ENCODE measurements at places on chromosomes 1 and 21. TPM values are rescaled to one million over a fixed set of nuclear protein-coding genes. Genes with fewer than 3 reads are reported as not detected.

DNA sequence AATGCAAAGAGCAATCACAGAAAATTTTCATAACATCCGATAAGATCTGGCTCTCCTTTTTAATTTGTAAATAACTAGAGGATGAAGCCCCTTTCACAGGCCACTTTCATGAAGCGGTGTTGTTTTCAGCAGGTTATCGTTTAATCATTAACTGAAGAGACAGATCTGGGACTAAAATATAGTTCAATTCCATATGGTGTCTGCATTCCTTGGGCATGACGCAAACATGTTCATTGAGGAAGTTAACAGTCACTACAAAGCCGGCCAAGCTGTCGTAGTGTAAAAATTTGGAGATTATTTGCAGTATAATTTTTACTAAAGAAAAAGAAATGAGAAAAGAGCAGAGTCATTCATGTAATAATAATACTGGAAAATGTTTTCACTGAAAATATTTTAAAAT lies 565.2 kb upstream of the ADAMTS5 start:
- DNase-seq: no peak
- H3K27ac ChIP-seq: no peak overlapping the region
- H3K4me3 ChIP-seq: no peak overlapping the region
- peaks cover 7% of the 10 kb centered on the region for H3K4me1 ChIP-seq
- H3K36me3 ChIP-seq: no peaks in the 10 kb centered on the region

- no peak overlapping the region for H3K4me3 ChIP-seq
- peaks cover 4% of the 10 kb centered on the region for H3K27me3 ChIP-seq
- H3K4me1 ChIP-seq: no peaks in the 10 kb centered on the region
Measured at GRCh38 chr1:112754116-112754628, 39.0 kb upstream of the PPM1J start.

DNA sequence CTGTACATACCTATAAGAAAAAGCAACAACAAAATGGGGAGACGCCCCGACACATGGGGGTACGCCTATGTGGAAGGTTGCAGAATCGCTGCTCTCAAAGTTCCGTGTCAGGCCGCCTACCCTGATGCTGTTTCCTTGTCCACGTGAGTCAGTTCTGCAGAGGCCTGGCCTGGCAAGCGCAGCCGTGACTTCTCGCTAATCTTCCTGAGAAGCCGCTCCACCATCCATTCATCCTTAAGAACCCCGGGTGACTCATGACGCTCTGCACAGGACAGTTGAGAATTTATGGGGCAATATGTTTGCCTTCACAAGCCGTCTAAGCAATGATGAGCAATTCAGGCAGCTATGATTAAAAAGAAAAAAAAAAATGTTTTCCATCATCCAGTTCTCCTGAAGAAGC lies 122.3 kb upstream of the TMPRSS2 start:
- no peak overlapping the region for H3K27ac ChIP-seq
- DNase-seq: no peak
- peaks cover 4% of the 10 kb centered on the region for H3K27me3 ChIP-seq
- peaks cover 10% of the 10 kb centered on the region for H3K36me3 ChIP-seq

Gene NEK2
- total RNA-seq: 3.4 TPM

DNA sequence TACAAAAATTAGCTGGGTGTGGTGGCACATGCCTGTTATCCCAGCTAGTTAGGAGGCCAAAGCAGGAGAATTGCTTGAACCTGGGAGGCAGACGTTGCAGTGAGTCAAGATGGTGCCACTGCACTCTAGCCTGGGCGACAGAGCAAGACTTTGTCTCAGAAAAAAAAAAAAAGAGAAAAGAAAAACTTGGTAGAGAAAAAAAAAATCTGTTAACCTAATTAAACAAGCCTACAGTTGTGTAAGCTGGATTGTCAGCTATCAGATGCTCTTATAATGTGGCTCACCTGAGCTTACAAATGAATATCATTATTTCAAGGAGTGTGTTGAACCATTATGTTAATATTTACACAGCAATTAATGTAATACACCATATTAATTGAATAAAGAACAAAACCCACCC lies 26.4 kb upstream of the EYA3 start:
- H3K27me3 ChIP-seq: peaks cover 3% of the 10 kb centered on the region
- no peaks in the 10 kb centered on the region for H3K4me1 ChIP-seq
- H3K36me3 ChIP-seq: no peaks in the 10 kb centered on the region

DNA sequence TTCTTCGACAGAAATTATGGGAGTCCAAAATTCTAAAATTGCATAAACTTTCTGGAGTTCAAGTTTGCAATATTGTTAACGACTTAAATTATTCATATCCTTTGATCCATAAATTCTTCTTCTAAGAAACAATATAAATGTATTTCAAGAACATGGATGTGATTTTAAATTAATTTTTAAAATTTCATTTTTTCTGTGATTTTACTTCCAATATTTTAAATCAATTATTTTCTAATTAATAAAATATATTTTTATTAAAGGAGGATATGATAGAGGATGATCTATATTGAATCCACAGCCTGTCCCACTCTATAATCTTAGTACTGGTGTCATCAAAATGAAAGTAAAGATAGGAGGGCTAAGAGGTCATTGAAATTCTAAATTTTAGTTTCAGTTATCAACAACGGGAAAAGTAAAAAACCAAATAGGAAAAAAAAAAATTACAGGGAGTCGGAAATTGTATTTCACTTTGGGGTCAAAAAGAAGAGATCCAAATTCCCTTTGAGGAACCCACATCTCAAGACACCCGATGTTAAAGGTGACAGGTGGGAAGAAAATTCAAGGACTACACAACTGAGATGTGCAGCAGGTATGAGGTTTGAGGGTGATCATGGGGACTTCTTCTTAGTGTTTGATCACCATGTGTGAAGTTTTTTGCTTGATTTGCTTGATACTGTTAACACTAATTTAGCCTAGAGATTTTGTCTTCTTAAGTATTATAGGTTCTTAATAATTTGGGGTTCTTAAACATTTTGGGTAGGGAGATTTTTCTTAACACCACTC lies 154.8 kb upstream of the RGS18 start:
- H3K27ac ChIP-seq: no peak overlapping the region
- no peak overlapping the region for H3K4me3 ChIP-seq
- H3K36me3 ChIP-seq: no peaks in the 10 kb centered on the region
- no peaks in the 10 kb centered on the region for H3K27me3 ChIP-seq
- no peaks in the 10 kb centered on the region for H3K4me1 ChIP-seq

DNA sequence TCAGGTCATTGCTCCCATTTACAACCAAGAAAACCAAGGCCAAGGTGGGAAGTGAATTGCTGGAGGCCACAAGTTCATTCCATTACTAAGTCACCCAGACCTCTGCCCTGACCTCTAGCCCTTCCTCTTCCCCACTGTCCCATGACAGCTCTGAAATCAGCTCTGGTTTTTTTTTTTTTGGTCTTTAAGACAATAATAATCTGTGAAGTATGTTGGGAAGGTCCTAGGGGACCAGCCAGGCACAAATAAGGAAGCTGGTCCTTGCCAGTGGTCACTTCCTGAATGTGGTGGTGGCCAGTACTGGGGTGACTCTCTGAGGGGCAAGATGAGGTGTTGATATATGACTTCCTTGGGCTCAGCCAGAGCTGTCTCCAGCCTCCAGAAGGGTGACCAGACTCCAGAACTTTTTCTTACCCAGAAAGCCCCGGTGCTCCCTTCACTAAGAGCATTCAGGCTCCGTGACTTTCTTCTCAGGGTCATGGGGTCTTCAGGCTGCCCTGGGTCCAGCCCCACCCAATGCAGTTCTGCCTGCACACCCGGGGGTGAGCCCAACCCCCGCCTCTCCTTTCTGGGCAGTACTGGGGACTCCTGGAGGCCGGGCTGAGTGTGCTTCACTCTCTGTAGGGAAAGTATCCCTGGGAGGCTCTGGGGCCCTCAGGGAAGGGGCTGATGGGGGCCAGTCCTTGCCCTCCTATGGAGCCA lies 159.6 kb downstream of the PTPRU start:
- no peak overlapping the region for H3K4me3 ChIP-seq
- DNase-seq: no peak
- peaks cover 2% of the 10 kb centered on the region for H3K27me3 ChIP-seq
- no peaks in the 10 kb centered on the region for H3K4me1 ChIP-seq
- H3K36me3 ChIP-seq: no peaks in the 10 kb centered on the region

GRCh38 chr1:218351391-218352074 lies 6.4 kb downstream of the TGFB2 start:
- H3K4me1 ChIP-seq: peaks cover 9% of the 10 kb centered on the region
- no peaks in the 10 kb centered on the region for H3K36me3 ChIP-seq
- H3K4me3 ChIP-seq: no peak overlapping the region
- DNase-seq: no peak
- peaks cover 1% of the 10 kb centered on the region for H3K27me3 ChIP-seq
- H3K27ac ChIP-seq: no peak overlapping the region

GRCh38 chr21:19844334-19844733 lies 1153.9 kb upstream of the NCAM2 start:
- no peaks in the 10 kb centered on the region for H3K27me3 ChIP-seq
- no peak overlapping the region for H3K27ac ChIP-seq
- H3K36me3 ChIP-seq: no peaks in the 10 kb centered on the region

Gene TIE1
- 11.3 TPM for total RNA-seq

GRCh38 chr1:160836561-160836960 lies 26.1 kb downstream of the CD244 start:
- DNase-seq: no peak
- no peak overlapping the region for H3K4me3 ChIP-seq
- no peaks in the 10 kb centered on the region for H3K27me3 ChIP-seq
- H3K27ac ChIP-seq: no peak overlapping the region
- no peaks in the 10 kb centered on the region for H3K36me3 ChIP-seq

Gene CYP4X1
- total RNA-seq: 0.81 TPM

Gene SLFNL1
- 0.20 TPM for total RNA-seq

DNA sequence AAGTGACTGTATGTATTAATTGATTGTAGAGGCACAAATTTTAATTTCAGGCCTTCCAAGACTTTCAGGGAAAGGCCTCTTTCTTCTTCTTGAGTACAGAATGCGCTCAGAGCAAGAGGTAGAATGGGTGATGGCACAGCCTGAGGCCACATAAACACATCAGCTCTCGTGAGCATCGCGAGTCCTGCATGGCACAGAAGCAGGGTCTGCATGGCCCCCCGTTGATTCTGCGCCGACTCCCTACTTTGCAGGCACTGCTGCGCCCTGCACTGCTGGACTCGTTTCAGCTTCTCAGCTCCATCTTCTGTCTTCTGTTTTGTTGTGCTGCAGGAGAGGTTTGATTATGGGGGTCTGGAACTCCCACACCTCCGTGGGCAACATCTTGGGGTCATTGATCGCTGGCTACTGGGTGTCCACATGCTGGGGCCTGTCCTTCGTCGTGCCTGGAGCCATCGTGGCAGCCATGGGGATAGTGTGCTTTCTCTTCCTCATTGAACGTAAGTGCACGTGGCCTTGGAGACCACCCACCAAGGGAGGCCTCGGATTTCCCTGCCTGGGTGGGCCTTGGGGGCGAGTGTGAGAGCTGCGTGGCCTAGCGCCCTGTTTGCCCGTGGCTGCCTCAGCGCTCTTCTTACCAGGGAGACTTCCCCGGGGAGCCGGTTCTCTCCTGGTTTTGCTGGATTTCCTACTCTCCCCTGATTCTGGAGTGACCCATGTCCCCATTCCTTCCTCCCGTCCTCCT lies 29.6 kb downstream of the SLC37A1 start:
- H3K27ac ChIP-seq: no peak overlapping the region
- peak; percentile 3 for DNase-seq
- no peak overlapping the region for H3K4me3 ChIP-seq
- H3K27me3 ChIP-seq: peaks cover 1% of the 10 kb centered on the region

DNA sequence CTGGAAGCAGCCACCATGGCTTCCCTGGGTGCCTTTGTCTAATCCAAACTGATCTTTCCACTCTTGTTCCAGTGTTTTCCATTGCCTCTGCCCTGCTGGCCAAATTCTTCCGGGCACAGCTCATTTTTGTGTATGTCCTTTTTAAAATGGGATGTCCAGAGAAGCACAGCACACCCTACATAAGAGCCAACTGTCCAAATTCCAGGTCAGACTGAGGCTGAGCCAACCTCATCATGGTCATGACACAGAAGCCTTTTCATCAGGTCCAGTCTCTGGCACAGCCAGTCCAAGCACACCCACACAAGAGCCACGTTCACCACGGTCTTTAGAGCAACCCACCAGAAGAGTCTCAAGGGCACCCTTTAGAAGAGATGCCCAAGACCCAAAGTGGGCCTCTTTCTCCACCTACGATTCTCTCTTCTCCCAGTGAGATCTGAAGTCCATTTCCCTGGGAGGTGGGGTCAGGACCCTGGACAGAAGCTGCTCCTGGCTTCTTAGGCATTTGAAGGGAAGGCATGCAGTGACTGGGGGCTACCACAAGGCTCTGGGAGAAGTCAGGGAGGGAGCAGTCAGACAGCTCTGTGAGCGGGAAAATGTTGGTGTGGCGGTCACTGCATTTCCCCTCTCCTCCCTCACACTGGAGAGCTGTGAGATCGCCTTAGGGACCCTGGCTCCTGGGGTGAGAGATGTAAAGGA lies 53.2 kb downstream of the SYT2 start:
- H3K4me1 ChIP-seq: peaks cover 36% of the 10 kb centered on the region
- H3K27ac ChIP-seq: no peak overlapping the region
- peaks cover 8% of the 10 kb centered on the region for H3K27me3 ChIP-seq
- H3K4me3 ChIP-seq: peak overlapping the region; percentile 3
- no peak for DNase-seq
- no peaks in the 10 kb centered on the region for H3K36me3 ChIP-seq

GRCh38 chr1:206796981-206797402 lies 24.7 kb upstream of the IL10 start:
- H3K4me3 ChIP-seq: no peak overlapping the region
- no peak for DNase-seq
- peaks cover 3% of the 10 kb centered on the region for H3K27me3 ChIP-seq
- H3K36me3 ChIP-seq: no peaks in the 10 kb centered on the region

Gene CSF3R
- total RNA-seq: not detected

Gene CNIH4
- 85.5 TPM for total RNA-seq

- DNase-seq: no peak
- H3K27ac ChIP-seq: peak overlapping the region; percentile 0
- peaks cover 2% of the 10 kb centered on the region for H3K27me3 ChIP-seq
- H3K36me3 ChIP-seq: no peaks in the 10 kb centered on the region
Measured at GRCh38 chr1:52403566-52404115, 582 bp downstream of the ORC1 start.

Gene LCE2A
- total RNA-seq: not detected

GRCh38 chr1:158055854-158056253 lies 62.4 kb downstream of the KIRREL1 start:
- no peaks in the 10 kb centered on the region for H3K36me3 ChIP-seq
- no peak overlapping the region for H3K27ac ChIP-seq
- peaks cover 4% of the 10 kb centered on the region for H3K27me3 ChIP-seq
- peaks cover 23% of the 10 kb centered on the region for H3K4me1 ChIP-seq
- H3K4me3 ChIP-seq: no peak overlapping the region
- DNase-seq: no peak

Gene NDUFS5
- 320 TPM for total RNA-seq

Gene KCNA3
- total RNA-seq: 2.7 TPM

Gene ATP1A2
- total RNA-seq: not detected

GRCh38 chr1:3618881-3619671 lies 5.7 kb upstream of the TPRG1L start:
- H3K4me1 ChIP-seq: peaks cover 14% of the 10 kb centered on the region
- no peak overlapping the region for H3K27ac ChIP-seq
- no peak overlapping the region for H3K4me3 ChIP-seq
- peaks cover 12% of the 10 kb centered on the region for H3K27me3 ChIP-seq
- DNase-seq: peak; percentile 73
- H3K36me3 ChIP-seq: no peaks in the 10 kb centered on the region
